ENCODE measurements at places on chromosomes 12 and 14.
A peak's percentile ranks its signal among the peaks of the same experiment; 100 is the strongest.

DNA sequence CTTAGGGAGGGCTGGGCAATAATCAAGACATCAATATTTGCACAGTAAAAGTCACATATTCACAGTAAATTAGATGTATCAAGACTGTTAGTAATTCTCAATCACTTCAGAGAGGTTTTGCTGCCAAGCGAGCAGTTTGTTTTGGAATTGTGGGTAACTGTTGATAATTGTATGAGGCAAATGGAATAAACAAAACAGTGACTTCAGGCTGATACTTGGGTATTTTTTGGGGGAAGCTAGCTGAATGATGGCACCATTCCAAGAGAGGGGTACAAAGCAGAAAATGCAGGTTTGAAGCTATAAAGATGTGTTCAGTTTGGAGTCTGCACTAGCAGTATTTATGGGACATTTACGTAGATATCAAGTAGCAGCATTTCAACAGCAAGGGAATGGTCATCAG is 232.8 kb upstream of the ATP2B1 start:
- DNase-seq: no peak

DNA sequence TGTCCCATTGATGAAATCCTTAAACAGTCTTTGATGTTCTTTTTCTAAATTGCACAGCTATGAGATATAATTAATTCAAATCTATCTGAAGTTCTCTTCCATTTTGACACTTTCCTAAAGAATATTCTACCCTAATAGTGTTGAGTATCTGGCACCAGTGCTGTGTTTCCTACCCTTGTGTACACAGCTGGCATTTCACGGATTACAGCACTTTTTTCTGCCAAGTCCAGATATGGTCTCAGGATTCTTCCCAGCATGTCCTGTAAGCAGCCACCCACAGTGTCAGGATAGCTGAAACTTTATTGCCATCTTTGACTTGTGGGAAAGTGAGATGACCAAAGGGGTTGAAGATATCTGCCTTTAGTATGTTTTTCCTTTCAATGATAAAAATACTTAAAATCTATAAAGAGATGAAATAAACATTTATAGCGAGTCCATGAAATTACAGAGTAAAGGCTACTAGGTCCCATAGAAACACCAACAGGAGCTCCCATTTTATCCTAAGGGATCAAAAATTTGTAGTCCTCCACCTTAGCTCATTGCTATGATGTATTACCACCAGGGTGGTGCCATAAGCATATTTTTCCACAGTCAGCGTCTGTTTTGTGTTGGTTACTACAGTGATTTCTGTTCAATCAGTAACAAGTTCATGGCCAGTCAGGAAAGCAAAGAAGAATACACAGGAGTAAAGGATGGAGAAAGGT is 96.7 kb downstream of the TRHDE start:
- DNase-seq: no peak

DNA sequence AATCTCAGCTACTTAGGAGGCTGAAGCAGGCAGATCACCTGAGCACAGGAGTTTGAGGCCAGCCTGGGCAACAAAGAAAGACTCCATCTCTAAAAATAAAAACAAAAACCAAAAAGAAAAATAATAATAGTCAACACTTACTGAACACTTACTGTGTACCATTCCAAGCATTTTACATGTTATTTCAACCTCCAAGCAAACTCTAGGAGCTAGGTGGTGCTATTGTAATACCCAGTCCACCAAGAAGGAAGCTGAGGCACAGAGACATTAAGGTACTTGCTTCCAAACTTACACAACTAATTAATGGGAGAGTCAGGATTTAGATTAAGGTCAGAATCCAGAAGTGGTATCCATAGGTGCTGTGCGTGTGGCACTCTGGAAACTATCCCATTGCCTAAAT is 13.7 kb upstream of the OR6J1 start:
- DNase-seq: no peak

DNA sequence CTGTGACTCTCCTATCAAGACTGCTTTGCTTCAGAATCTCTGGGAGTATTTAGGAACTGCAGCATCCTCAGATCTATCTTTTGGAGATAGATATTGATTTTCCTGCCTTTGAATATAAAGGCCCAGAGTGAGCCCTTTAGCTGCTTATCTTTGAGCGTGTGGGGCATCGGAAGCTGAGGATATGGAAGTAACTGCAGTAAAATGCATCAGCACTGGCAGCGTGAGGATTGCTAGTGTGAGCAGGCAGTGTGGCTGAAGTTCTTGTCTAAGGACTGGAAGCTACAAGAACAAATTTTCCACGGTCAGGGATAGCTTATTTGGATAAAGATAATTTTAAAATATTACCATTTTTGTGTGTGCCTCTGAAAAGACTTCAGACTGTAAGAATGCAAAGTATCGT is 474.7 kb downstream of the NPAS3 start:
- DNase-seq: no peak

DNA sequence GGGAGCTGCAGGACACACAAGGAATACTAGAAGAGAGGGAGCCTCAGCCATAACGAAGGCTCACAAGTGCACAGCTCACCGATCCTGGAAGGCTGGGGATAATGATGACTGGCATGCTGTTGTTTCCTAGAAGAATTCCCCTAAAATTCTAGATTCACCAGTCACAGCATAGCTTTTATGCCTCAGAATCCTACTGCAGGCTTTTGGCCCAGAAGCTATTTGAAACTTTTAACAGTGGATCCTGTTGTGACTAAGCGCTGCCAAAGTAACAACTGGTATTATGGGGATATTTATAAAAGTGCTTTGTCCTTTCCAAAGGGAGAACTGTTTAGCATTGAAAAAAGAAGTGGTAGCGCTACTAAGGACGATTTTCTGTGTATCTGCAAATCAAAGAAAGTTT is 214.1 kb upstream of the PELI2 start:
- no peak for DNase-seq

DNA sequence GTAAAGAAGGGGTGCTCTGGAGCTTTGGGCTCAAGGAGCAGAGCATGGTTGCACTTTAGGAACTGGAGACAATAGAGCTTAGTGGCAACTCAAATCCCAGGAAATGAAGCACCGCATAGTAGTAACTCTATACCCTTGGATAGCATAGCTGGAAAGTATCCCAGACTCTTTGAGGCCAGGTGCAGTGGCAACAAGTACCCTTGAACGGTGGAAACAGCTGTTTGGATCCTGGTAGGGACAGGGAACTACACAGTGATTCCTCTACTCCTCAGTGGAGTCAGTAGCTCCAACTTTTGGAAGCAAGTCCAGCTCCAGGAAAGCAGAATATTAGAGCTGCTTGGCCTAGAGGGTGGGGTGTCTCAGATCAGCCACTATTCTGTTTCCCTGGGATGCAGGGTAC is 129.0 kb upstream of the WSCD2 start:
- DNase-seq: no peak

DNA sequence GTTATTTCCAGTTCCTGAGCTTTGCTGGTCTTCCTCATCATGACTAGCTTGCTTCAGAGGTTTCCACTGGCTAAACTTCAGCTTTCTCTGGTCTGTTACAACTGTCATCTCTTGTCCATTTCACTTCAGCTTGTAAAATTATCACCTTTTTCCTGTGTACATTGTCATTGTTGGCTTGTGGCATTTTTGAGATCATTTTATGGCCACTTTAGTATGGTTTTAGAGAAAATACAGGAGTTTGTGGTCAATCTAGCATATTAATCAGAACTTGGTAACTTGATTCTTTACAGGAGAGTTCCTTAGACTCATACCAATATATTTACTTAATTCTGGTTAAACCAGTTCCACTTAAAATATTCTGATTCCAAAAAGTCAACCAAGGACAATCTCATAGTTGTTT is 235.9 kb upstream of the KITLG start:
- DNase-seq: peak; percentile 7

DNA sequence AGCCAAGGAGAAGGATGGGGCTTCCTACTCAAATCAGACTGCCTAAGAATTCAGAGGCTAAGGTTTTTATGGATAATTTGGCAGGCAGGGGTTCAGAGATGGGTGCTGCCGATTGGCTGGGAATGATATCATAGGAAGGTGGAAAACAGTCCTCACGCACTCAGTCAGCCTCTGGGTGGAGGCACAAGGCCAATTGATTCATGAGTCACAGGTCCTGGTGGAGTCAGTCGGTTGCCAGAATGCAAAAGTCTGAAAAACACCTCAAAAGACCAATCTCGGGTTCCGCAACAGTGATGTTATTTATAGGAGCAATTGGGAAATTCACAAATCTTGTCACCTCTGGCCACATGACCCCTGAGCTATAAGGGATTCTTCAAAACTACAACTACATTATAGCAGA is 105.5 kb downstream of the GXYLT1 start:
- DNase-seq: no peak

DNA sequence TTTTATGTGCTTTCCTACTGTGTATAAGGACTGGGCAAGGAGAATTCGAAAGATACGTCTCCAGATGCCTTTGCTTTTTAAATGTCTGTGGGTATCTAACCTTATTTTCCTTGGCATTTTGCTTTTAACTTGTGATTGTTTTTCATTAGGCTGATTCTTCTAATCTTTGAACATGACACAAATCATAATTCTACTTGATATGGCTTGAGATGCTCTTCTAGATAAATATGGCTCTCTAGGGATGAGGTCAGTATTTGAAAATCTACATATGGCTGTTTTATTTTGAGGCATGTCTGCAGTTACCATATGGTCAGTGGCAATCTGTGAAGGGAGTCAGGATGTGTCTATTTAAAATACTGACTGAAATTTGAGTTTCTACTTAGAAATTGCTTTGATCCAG is 139.2 kb downstream of the SLC2A13 start:
- DNase-seq: no peak

Data from NCI-H526 (cell line).